ENCODE measurements at places on chromosomes 1 and 21.

DNA sequence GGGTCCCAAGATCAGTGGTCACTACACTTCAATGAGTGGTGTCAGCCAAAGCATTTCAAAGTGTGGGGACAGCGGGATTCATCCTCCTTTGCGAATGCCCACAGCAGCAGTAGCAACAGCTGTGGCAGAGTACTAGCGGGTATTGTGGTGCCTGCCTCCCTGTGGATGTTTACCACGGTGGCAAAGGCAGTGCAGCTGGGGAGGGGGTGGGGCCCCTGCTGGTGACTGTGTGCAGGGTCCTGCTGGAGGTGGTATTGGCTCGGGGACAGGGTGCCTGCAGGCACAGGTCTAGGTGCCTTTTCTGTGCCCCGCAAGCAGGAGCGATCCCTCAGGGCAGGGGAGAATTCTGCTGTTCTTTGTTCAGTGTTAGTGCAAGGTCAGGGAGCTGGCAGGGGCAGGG lies 415.7 kb downstream of the USP25 start:
- no peak for DNase-seq

- no peak for DNase-seq
Measured at GRCh38 chr1:211334986-211335385, 8.4 kb downstream of the TRAF5 start.

- no peak for DNase-seq
Measured at GRCh38 chr21:14657241-14658008, 111.3 kb upstream of the SAMSN1 start.

DNA sequence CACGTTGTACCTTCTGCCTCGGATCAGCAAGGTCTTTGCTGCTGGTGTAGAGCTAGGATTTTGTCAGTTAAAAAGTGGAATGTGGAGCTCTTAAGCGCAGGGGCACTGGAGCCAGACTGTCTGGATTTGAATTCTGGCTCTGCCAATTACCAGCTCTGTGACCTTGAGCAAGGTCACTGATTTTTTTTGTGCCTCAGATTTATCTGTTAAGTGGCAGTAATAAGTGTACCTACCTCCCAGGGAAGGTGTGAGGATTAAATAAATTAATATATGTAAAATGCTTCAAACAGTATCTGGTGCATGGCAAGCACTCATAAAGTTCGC lies 40.3 kb downstream of the UBE2U start:
- DNase-seq = no peak

- DNase-seq = no peak
Measured at GRCh38 chr1:38662126-38662525, 197.4 kb downstream of the RRAGC start.

DNA sequence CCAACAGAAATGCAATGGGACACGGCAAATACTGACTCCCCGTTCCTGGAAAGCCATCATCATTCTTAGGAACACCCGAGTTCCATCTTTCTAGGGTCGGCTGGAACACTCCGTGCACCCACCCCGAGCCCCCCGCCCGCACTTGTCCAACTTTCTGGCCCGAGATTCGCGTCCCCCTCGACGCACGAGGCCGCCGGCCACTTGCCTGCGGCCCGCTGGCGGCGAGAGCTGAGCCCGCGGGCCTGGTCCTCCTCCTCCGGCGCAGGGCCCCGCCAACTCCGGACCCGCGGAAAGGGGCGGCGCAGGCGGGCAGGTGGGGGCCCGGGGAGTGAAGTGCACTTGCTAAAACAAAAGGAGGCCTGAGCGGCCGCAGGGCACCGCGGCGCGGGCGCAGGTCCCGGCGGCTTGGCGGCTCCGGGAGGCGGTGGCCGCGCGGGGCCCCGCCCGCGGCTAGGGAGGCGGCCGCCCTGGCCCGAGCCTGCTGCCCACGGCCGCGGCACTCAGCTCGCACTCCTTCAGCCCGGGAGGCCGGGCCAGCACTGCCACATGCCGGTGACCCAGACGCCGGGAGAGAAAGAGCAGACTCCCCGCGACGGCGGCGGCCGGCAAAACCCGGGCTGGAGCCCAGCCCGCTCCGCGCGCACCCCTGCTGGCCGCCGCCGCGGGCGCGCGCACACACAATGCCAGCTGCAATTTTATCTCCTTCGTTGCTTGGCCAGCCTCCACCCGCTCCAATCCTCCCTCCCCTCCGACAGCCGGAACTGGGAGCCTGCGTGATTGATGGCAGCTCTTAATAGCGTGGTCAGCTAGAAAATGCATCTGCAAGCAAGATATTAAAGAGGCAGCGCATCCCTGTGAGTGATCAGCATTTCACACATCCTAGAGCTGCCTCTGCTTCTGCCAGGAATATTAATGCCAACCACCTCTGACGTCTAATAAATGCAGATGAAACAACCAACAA lies 114.3 kb downstream of the RERE start:
- peak; percentile 66 for DNase-seq

Data from 8988T (cell line).